ENCODE measurements at places on chromosomes 16 and 17. TPM values are rescaled to one million over a fixed set of nuclear protein-coding genes. Genes with fewer than 3 reads are reported as not detected.

ALOX15 gene
- 7.5 TPM for total RNA-seq

CACNA1G gene
- 0.31 TPM for total RNA-seq

ZFP1 gene
- total RNA-seq, result 8.7 TPM

MRPL38 gene
- 105 TPM for total RNA-seq

LRRC45 gene
- total RNA-seq, result 26.6 TPM

VAT1L gene
- 0.37 TPM for total RNA-seq

KRTAP1-5 gene
- not detected for total RNA-seq

CORO6 gene
- total RNA-seq, result 8.4 TPM

KRTAP2-1 gene
- total RNA-seq, result not detected

CMTM3 gene
- 28.1 TPM for total RNA-seq

CAMKK1 gene
- 14.9 TPM for total RNA-seq

SLC5A2 gene
- 0.85 TPM for total RNA-seq

FSCN2 gene
- total RNA-seq, result 3.9 TPM

PDILT gene
- total RNA-seq, result not detected

SLC5A10 gene
- 0.09 TPM for total RNA-seq

AGRP gene
- total RNA-seq, result 1.4 TPM

C17orf107 gene
- 4.5 TPM for total RNA-seq

ZNF287 gene
- 5.4 TPM for total RNA-seq

TVP23A gene
- total RNA-seq, result 0.25 TPM

PRRT2 gene
- total RNA-seq, result 1.2 TPM

GAST gene
- total RNA-seq, result not detected

NHLRC4 gene
- total RNA-seq, result 8.6 TPM

HSD17B2 gene
- total RNA-seq, result 3.3 TPM

KRT32 gene
- total RNA-seq, result not detected

CIITA gene
- total RNA-seq, result 59.6 TPM

ZPBP2 gene
- total RNA-seq, result not detected
